ENCODE measurements at places on chromosomes 7 and 10. TPM values are rescaled to one million over a fixed set of nuclear protein-coding genes. Genes with fewer than 3 reads are reported as not detected.
A peak's percentile ranks its signal among the peaks of the same experiment; 100 is the strongest.

The TAS2R41 gene
- not detected for polyA plus RNA-seq

GRCh38 chr7:142788303-142789289 lies 17.8 kb downstream of the PRSS2 start:
- DNase-seq: no peak

DNA sequence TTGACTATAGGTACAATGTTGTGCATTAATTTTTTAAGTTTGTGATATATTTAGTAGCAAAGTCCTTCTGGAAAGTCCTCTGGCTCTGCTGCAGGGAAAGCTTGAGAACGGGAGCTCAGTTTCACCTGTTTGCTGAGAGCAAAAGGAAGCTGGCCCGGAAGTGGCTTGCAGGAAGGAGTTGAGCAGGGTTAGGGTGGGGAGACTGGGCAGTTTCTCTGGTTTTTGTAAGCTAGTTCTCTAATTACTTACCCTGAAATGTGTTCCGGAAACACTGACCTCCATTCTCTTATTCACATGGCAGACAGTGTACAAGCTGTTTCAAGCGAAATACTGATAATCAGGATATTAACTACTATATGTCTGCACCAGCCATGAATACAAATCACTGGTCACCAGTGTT lies 22.3 kb downstream of the MAP3K8 start:
- DNase-seq: peak; percentile 58

DNA sequence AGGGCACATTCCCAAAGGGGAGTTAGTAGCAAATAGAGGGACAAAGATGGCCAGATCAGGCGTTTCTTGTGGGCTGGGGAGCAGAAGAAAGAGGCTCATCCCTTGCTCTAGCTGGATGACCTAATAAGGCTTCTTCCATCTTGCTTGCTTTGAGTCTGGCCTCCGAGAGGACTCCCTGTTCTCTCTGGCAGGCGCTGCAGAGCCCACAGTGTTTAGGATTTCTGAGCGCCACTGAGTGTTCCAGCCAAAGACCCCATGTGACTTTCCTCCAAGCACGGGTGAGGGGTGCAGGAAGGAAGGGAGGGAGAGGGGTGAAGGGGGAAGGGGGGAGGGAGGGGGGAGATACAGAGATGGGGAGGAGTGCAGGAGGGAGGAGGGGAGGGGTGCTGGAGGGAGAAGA lies 203.8 kb upstream of the SVIL start:
- DNase-seq: no peak

DNA sequence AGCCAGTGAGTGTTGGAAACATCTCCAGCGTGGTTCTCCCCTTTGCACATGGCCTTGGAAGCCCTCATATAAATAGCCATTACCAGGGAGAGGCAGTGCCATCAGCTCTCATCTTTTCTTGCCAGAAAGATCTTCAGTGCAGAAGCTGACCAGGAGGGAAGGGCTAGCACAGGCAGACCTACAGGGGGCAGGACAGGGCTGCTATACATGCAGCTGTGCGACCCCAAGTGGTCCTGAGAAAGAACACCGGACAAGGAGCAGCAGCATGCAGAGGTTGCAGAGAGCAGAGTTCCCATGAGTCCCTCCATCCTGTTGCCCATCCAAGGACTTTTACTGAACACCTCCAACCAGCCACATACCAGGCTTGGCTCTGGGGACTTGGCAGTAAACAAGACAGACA lies 17.1 kb downstream of the GRID1 start:
- no peak for DNase-seq

DNA sequence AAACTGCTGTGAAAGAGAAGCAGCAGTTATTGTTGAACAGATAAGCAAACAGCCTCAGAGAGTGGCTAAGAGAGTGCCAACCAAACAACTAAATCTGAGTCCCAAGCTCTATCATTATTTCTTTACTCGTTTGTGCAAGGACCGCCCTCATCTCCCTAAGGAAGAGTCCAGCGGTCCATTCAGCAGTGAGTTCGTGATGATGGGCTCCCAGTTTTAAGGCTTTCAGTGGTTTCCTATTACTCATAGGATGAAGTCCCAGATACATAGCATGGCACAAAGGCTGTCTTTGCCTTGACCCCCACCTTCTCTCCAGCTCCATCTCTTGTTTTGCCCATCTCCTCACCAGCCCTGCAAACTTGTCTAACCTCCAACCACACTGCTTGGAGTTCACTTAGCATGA lies 24.3 kb upstream of the PDE1C start:
- DNase-seq: no peak

GRCh38 chr7:28940741-28941384 lies 17.3 kb downstream of the TRIL start:
- no peak for DNase-seq

DNA sequence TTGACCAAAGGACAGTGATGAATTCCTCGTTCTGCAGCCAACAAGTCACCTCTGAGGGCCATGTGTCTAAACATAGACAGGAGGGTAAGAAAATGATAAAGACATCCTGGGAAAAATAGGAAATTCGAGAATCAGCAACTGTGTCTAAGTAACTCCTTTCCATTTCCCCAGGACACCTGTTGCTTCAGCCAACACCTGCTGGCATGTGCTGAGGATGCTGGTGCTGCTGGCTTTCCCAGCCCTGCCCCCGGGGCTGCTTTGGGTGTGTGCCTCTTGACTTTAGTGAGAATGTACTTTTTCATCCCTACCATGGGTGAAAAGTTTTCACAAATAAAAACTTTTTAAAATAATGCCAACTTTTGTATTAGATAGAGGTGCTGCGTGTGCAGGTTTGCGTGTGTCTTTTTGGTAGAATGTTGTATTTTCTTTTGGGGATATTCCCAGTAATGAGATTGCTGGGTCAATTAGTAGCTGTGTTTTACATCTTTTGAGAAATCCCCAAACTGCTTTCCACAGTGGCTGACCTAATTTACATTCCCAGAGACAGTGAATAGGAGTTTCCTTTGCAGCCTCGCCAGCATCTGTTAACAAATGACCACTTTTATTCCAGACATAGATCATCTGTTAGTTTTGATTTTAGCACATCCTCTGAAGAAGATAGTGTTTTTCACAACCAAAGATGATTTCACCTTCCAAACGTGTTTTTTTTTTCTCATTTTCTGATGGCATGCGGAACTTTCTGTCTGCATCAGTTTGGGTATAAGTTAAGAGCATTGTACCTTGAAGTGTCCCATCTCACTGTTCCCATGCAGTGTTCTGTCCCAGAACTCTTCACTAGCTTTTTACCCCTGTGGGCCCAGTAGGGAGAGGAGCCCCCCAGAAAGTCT lies 104.2 kb upstream of the ACBD5 start:
- no peak for DNase-seq

- no peak for DNase-seq
These were observed 55.2 kb downstream of the TACC2 start for GRCh38 chr10:122044045-122044661.

DNA sequence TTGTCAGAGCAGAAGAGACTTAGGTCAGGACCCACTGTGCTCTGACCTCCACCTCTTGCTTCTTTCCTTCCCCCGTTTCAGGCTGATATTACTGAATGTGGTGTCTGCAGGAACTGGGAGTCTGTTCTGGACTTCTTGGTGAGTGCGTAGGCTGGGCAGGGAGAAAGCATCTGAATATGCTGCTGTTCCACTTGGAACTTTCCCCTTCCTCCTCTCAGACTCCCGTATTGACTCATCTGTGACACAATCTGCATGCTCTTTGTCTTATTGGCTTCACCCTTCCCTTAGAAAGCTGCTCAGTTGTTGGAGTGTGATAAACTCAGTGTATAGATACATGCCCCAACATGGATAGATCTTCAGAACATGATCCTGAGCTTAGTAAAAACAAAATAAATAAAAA lies 137.6 kb upstream of the HABP2 start:
- no peak for DNase-seq

GRCh38 chr7:100694098-100694745 lies at the start of gene GIGYF1:
GIGYF1 (minus strand) TSS chr7:100694250; CDS start chr7:100688238, 6,012 bp downstream.
- DNase-seq: peak; percentile 73

GRCh38 chr7:24843821-24844434 lies 86.7 kb upstream of the GSDME start:
- DNase-seq: no peak

The PRLHR gene
- not detected for polyA plus RNA-seq

DNA sequence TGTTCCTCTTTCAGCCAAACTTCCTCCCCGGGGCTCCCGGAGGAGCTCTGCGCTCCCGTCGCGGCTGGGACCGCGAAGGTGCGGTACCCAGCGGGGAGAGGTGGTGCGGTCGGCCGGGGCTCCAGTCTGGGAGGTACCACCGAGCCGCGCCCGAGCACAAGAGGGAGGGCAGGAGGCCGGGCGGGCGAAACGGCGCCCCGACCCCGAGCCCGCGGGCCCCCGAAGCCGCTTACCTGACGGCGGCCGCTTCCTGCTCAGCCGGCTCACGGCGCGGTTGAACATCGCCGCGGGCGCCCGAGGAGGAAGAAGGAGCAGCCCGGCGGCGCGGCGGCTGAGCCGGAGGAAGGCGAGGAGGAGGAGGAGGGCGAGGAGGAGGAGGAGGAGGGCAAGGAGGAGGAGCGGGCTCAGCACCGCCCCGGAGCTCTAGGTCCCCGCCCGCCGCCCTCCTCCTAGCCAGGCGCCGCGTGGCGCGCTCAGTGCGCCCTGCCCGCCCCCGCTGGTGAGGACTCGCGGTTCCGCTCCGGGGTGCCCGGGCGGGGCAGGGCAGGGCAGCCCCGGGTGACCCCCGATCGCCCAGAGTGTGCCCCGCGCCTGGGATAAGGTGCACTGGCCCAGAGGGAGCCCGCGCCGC lies at the start of gene RGS10:
TSS of gene RGS10 (minus strand) at position 363 of the 631 bp plus-strand sequence. CDS start at position 282, 81 bp downstream.
- peak; percentile 40 for DNase-seq

The TMEM60 gene
- polyA plus RNA-seq: 7.9 TPM

The FBXO24 gene
- polyA plus RNA-seq: 0.43 TPM

GRCh38 chr10:33150146-33150545 lies 184.3 kb downstream of the NRP1 start:
- no peak for DNase-seq

DNA sequence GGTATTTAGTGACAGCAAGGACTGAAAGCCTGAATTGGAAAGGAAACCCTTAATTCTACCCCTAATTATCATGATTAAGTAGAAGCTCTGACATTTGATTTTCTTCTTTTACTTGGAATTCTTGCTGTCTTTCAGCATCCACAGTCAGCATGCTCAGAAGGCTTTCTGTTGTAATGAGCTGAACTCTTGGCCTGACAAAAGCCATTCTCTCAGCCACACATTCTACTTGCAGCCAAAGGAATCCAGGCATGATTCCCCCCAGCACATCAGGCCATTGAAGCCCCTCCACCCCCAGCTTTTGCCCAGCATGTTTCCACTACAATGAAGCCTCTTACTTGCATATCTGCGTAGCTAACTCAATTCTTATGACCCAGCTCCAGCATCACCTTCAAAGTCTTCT lies 94.3 kb upstream of the FRMD4A start:
- no peak for DNase-seq

DNA sequence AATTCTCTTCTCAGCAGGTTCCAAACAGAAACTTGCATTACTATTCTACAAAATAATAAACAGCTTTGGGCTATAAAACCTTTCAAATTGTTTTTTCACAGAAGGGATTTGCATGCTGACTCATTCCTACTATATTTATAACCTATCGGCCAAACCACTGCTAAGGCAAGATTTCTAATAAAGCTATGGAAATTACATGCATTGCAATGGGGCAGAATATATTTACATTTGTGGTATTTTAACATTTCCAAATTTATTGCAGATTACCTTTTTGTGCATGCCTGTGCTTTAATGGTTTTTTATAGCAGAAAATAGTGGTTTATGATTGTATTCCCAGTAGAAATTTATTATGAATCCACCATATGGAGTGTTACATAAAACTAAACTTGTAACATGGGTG lies 69.0 kb upstream of the NPVF start:
- DNase-seq: no peak

GRCh38 chr7:8206956-8207355 lies 55.0 kb downstream of the ICA1 start:
- no peak for DNase-seq

GRCh38 chr7:15963206-15963605 lies 276.7 kb upstream of the MEOX2 start:
- no peak for DNase-seq

DNA sequence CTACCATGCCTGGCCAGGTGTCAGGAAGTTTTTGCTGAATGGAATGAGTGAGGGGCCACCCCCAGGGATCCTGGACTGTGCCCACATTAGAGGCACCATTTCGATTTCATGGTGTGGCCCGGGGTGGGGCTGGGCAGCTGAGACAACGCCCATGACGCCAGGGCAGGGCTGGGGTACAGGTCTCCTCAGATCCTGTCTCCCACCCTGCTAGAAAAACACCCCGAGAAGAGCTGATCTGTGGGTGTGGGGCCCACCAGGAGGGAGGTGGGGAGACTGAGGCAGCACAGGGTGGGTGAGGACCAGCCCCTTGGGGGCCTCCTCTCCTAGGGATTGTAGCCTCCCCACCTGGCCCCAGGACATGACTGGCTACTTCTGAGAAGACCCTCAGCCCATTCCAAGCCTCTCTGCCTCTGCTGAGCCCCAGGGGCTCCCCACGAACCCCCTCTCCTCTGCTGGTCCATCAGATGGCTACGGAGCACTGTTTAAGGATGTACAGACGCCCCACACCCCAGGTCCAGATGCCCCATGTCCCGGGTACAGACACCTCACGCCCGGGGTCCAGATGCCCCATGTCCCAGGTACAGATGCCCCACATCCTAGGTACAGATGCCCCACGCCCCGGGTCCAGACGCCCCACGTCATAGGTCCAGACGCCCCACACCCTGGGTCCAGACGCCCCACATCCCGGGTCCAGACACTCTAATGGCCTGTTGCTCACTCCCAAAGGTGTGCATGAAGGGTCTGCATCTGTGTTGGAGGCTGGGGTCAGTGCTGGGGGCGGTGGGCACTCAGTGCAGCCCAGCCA lies 99.4 kb downstream of the MICALL2 start:
- DNase-seq: no peak

- peak; percentile 17 for DNase-seq
These were observed 273.6 kb downstream of the PLXDC2 start for GRCh38 chr10:20089879-20090278.

GRCh38 chr7:112487457-112488263 lies 6.9 kb downstream of the LSMEM1 start:
- no peak for DNase-seq

GRCh38 chr7:71429083-71429482 lies 297.1 kb downstream of the GALNT17 start:
- DNase-seq: no peak

DNA sequence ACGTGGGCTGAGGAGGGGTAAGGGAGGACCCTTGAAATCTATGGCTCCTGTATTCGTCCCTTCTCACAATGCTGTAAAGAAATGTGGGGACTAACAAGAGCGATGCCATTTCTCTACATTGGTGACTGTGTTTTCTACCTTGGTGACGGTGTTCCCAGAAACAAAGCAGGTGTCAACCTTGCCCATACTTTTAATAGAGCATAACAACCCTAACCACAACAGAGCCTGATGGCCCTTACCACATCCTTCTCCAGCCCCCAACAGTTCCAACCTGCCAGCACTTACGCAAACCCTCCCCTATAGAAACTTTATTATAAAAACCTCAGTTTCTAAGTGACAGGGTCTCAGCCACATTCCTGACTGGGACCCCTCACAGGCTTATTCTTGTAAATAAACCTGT lies 28.2 kb upstream of the ADCYAP1R1 start:
- peak; percentile 43 for DNase-seq

- no peak for DNase-seq
These were observed 184.3 kb downstream of the KIAA1217 start for GRCh38 chr10:24393201-24393600.
